Activated T-helper 1 cell treated with anti-CD3 and anti-CD28 coated beads, Interleukin-12 subunit alpha, Interleukin-12 subunit beta, Interleukin-2, Interleukin-4 antibody, amounts not matched to agents 30 ng/mL and 10 ng/mL and 1 ng/mL, durations not matched to agents 14 hours and 24 hours and 36 hours (primary cell): ENCODE measurements at places on chromosomes 4 and X.

DNA sequence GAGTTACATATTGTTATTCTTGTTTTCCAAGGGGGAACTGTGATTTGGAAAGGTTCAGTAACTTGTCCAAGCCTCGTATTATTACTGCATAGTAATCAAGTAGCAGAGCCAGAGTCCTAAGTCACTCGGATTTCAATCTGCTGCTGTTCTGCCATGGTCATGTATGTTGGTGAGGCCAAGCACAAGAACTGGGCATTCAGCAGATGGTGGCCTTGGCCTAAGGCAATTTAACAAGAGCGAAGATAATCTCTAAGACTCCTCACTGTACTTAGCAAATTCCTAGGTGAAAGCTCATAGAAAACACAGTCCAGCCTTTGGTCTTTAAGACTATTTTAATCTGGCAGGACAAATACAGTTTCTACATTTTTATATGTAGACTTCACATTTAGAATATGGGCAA, 64.8 kb downstream of the NDST3 start:
- DNase-seq, result no peak
- no peaks in the 10 kb centered on the region for H3K36me3 ChIP-seq
- no peaks in the 10 kb centered on the region for H3K27me3 ChIP-seq
- H3K4me3 ChIP-seq, result no peak overlapping the region
- H3K4me1 ChIP-seq, result no peaks in the 10 kb centered on the region

DNA sequence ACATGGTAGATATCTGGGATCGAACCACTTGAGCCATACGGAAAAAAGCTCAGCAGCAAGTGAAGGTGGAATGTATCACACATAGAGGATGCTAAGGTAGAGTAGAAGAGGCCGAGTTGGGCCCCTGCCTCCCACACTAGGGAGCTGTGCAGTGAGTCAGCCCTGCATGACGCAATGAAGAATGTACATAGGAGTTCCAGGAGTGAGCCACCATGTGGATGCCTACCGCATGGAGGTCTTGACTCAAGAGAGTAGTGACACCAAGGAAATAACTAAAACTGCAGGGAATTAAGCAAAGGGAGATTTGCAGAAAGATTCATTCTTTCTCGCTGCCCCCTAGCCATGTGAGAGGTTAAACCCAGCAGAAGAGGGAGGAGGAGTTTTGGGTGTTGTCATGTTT, 389.6 kb upstream of the IGFBP7 start:
- no peaks in the 10 kb centered on the region for H3K36me3 ChIP-seq
- DNase-seq, result no peak
- H3K27me3 ChIP-seq, result no peaks in the 10 kb centered on the region
- H3K27ac ChIP-seq, result no peak overlapping the region

GRCh38 chr4:138404251-138404650, 162.1 kb upstream of the SLC7A11 start:
- no peak for DNase-seq
- H3K27ac ChIP-seq, result no peak overlapping the region
- no peaks in the 10 kb centered on the region for H3K27me3 ChIP-seq
- no peak overlapping the region for H3K4me3 ChIP-seq
- no peaks in the 10 kb centered on the region for H3K4me1 ChIP-seq

GRCh38 chrX:154436983-154437752, at the start of gene GDI1:
Gene GDI1, plus strand, starts transcription at chrX:154437154. Its CDS starts 101 bp downstream, at chrX:154437255.
- peaks cover 19% of the 10 kb centered on the region for H3K36me3 ChIP-seq
- H3K27ac ChIP-seq, result peak within 1 kb of the TSS; percentile 77
- H3K27me3 ChIP-seq, result no peaks in the 10 kb centered on the region
- DNase-seq, result peak; percentile 48

GRCh38 chr4:137700751-137701150, 168.5 kb upstream of the PCDH18 start:
- H3K4me1 ChIP-seq, result no peaks in the 10 kb centered on the region
- no peaks in the 10 kb centered on the region for H3K36me3 ChIP-seq
- no peak overlapping the region for H3K4me3 ChIP-seq
- no peaks in the 10 kb centered on the region for H3K27me3 ChIP-seq

DNA sequence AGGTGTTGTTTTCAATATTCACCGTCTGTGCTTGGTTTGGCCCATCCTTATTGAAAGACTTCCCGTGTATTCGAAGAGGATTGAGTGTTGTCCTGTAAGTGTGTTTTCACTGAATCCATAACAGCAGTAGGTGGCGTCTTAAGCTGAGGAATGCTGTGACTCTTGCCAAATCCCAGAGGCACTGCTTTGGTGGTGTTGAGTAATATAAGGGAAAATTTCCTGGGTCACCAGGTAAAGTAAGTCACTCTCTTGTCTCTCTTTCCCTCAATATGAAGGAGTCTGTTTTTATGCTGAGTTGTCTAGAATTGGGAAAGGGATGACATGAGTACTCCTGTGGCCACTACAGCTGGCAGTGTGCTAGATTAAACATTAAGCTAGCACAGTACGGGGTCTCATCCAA, 146.7 kb upstream of the ZXDB start:
- no peak overlapping the region for H3K27ac ChIP-seq
- H3K4me3 ChIP-seq, result no peak overlapping the region
- H3K36me3 ChIP-seq, result peaks cover 14% of the 10 kb centered on the region
- no peaks in the 10 kb centered on the region for H3K27me3 ChIP-seq
- no peaks in the 10 kb centered on the region for H3K4me1 ChIP-seq

DNA sequence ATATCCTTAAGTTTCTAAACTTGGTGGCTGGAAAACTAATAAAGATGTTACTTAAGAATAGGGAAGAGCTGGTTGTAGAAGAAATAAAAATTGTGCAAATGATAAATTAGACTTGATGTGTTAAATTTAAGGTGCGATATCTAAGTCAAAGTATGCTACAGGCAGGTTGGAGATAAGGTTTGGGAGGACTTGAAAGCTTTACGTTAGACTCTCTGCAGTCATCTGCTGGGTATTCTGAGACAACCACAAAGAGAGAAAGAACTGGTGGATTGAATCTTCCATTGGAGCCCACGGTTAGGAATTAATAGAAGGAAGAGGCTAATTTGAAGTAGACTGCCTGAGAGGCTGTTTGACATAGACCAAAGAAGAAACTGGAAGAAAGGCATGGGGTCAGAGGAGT, 7.9 kb downstream of the SMAD1 start:
- no peak for DNase-seq
- H3K36me3 ChIP-seq, result no peaks in the 10 kb centered on the region
- H3K27me3 ChIP-seq, result peaks cover 23% of the 10 kb centered on the region
- peaks cover 10% of the 10 kb centered on the region for H3K4me1 ChIP-seq
- H3K27ac ChIP-seq, result no peak overlapping the region
